ENCODE measurements at places on chromosomes 6 and 20. TPM values are rescaled to one million over a fixed set of nuclear protein-coding genes. Genes with fewer than 3 reads are reported as not detected.

LEMD2 gene
- total RNA-seq: 18.1 TPM

RING1 gene
- total RNA-seq: 21.0 TPM

FAM83C gene
- not detected for total RNA-seq

ETV7 gene
- total RNA-seq: 0.51 TPM

RTN4IP1 gene
- total RNA-seq: 4.9 TPM

DNA sequence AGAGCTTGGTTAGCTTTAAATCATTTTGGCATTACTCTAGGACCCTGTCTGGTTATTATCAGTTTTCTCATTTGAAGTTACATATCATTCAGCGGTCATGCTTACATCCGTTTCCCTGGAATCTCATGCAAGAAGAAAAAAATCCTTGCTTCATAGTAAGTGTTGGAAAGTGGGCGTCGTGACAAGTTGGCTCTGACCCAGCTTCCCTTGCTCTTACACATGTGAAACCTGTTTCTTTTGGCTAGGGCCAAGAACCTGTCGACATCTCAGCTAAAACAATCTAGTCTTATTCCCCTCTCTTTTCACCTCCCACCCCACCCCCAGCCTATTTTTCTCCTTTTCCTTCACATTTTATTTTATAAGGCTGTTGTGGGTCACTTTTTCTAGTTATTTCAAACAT, 45.5 kb downstream of the ANKS1A start:
- H3K4me3 ChIP-seq: no peak overlapping the region
- H3K4me1 ChIP-seq: peaks cover 17% of the 10 kb centered on the region
- DNase-seq: peak; percentile 81
- H3K36me3 ChIP-seq: no peaks in the 10 kb centered on the region
- H3K27me3 ChIP-seq: no peaks in the 10 kb centered on the region

GRCh38 chr6:89242574-89243330, 25.6 kb upstream of the GABRR1 start:
- H3K4me1 ChIP-seq: no peaks in the 10 kb centered on the region
- no peak overlapping the region for H3K27ac ChIP-seq
- DNase-seq: no peak
- H3K36me3 ChIP-seq: no peaks in the 10 kb centered on the region
- H3K4me3 ChIP-seq: no peak overlapping the region

GRCh38 chr20:8646033-8646441, 422.9 kb upstream of the PLCB4 start:
- DNase-seq: no peak
- H3K27ac ChIP-seq: no peak overlapping the region
- no peaks in the 10 kb centered on the region for H3K36me3 ChIP-seq
- H3K4me1 ChIP-seq: no peaks in the 10 kb centered on the region

- no peaks in the 10 kb centered on the region for H3K4me1 ChIP-seq
- H3K36me3 ChIP-seq: no peaks in the 10 kb centered on the region
- no peak overlapping the region for H3K4me3 ChIP-seq
- no peak overlapping the region for H3K27ac ChIP-seq
Measured at GRCh38 chr20:38228436-38228835, 32.1 kb downstream of the KIAA1755 start.

- H3K4me1 ChIP-seq: no peaks in the 10 kb centered on the region
- no peaks in the 10 kb centered on the region for H3K27me3 ChIP-seq
- H3K36me3 ChIP-seq: no peaks in the 10 kb centered on the region
Measured at GRCh38 chr6:101799531-101799930, 406.0 kb downstream of the GRIK2 start.

DNA sequence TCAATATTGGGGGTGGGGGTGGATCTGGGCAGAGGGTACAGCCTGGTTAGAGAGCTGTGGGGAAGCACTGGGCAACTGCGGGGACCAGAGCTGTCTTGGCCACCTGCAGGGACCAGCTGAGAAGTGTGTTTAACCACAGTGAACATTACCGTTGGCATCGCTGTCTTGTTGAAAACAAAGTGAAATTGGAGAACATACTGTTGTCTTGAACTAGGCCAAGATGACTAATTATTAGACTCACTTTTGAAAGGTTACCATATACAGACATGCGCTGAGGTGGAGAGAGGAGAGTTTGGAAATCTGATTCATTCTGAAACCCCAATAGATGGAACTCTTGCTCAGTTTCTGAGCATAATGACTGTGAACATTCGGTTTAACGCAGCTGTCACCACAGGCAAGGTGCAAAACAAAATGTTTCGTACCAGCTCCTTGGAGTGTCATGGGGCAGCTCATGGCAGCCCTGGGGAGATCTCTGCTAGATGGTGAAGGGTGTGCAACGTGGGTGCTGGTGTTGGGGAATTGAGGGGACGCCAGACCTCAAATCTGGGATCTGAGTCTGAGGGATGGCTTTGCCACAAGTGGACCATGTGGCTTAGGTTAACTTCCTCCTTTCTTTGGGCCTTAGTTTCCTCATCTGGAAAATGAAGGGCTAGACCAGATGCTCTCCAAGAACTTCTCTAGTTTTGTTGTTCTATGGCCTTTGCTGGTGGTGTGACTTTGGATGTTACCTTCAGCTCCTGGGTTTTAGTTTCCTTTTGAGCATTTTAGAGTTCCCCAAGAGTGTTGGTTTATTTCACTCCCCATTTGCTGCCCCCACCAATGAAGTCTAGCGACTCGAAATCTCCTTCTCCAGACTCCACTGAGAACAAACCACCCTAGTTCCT, 24.6 kb upstream of the GTSF1L start:
- no peaks in the 10 kb centered on the region for H3K27me3 ChIP-seq
- H3K4me1 ChIP-seq: no peaks in the 10 kb centered on the region
- no peak overlapping the region for H3K27ac ChIP-seq
- no peak for DNase-seq
- H3K36me3 ChIP-seq: no peaks in the 10 kb centered on the region
- H3K4me3 ChIP-seq: no peak overlapping the region

- H3K27me3 ChIP-seq: no peaks in the 10 kb centered on the region
- no peaks in the 10 kb centered on the region for H3K4me1 ChIP-seq
- no peak overlapping the region for H3K4me3 ChIP-seq
- no peak for DNase-seq
Measured at GRCh38 chr20:3330046-3330741, 77.3 kb downstream of the DNAAF9 start.

- H3K27ac ChIP-seq: no peak overlapping the region
- DNase-seq: no peak
- H3K4me1 ChIP-seq: no peaks in the 10 kb centered on the region
- no peaks in the 10 kb centered on the region for H3K36me3 ChIP-seq
- H3K27me3 ChIP-seq: no peaks in the 10 kb centered on the region
- H3K4me3 ChIP-seq: no peak overlapping the region
Measured at GRCh38 chr6:149095842-149096241, 221.7 kb upstream of the TAB2 start.

DNA sequence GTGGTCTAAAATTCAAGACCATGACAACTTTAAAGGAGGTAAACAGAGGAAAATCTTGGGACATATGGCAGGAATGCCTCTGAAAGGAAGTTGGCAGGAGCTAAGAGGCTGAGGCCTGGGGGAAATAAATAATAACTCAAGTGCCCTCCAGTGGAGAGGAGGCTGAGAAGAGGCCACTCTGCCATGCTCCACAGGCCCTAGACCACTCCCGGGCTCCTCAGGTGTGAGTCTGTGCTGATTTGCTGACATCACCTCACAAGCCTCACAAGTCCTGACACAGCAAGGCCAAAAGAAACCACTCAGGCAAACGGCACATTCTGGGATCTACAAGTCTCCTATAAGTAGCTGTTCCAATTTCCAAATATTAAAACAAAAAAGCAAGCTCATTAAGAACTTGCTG, 91.0 kb upstream of the RIPOR2 start:
- no peak overlapping the region for H3K4me3 ChIP-seq
- no peak for DNase-seq
- H3K4me1 ChIP-seq: no peaks in the 10 kb centered on the region
- H3K36me3 ChIP-seq: no peaks in the 10 kb centered on the region
- no peak overlapping the region for H3K27ac ChIP-seq

Data from right lobe of liver (tissue), 6 donors.